CD4-positive, alpha-beta T cell treated with Interleukin-2 at 100 ng/mL for 4 hours (primary cell): ENCODE measurements at places on chromosomes 1 and 21.

GRCh38 chr1:17585266-17585987 is 45.9 kb downstream of the ARHGEF10L start:
- DNase-seq: no peak

- DNase-seq: no peak
These were observed 57.9 kb downstream of the MIER1 start for GRCh38 chr1:66982561-66983260.

GRCh38 chr1:84753516-84754385 is 63.5 kb upstream of the SSX2IP start:
- DNase-seq: peak; percentile 71

DNA sequence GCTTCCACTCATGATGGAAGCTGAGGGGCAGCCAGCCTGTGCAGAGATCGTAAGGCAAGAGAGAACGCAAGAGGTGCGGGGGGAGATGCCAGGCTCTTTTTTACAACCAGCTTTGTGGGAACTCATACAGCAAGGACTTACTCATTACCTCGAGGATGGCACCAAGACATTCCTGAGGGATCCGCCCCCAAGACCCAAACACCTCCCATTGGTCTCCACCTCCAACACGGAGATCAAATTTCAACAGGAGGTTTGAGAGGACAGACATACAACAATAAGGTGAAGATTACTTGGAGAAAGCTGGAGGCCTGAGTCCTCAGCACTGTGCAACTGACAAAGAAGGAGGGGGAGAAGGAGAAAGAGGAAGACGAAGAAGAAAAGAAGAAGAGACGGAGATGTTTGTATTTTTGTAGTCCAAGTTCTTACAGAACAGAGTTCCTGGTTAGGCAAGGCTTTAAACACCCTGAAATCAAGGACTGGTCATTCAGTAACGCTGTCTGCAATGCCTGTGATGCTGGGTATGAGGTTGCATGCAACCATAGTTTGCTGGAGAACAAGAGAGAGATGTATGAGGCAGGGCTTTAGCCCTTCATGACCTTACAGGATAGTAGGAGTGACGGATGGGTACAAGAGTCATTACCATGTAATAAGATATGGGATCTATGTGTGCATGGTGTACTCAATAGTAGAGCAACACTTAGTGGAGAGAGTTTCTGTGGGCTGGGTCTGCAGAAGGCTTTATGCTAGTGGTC is 19.7 kb upstream of the GALNT2 start:
- DNase-seq: no peak

- no peak for DNase-seq
These were observed 123.0 kb upstream of the TMPRSS2 start for GRCh38 chr21:41630917-41631316.

DNA sequence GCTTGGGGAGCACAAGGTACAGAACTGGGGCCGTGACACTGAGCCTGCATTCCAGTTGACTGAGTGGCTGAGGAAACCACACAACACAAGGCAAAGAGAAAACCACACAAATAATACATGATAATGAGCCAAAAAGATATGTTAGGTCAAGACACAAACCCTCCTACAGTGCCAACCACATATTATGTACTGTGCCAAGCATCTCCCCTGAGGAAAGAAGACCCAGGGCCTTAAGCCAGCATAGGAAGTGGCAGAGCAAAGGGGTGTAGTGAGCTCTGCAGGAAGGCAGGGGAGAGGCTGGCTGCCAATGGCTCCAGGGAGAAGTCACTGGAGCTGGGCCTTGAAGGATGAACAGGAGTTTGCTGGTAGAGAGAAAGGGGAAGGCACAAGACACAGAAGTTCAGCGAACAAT is 28.2 kb downstream of the CTNNBIP1 start:
- no peak for DNase-seq

DNA sequence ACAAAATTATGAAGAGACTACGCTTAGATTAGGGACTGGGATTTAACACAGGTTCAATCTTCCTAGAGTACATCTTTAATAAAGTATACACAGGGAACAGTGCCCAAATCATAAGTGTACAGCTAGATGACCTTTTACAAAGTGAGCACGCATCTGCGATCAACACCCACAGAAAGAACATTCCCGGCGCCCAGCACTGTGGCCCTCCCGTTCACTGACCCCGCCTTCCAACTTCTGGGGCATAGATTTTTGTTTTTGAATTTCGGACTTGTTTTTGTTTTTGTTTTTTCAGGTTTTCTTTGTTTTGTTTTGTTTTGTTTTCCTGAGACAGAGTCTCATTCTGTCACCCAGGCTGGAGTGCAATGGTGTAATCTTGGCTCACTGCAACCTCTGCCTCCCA is 30.6 kb upstream of the COX20 start:
- DNase-seq: no peak

GRCh38 chr1:173856903-173857302 is 10.9 kb downstream of the GAS5 start:
- no peak for DNase-seq

DNA sequence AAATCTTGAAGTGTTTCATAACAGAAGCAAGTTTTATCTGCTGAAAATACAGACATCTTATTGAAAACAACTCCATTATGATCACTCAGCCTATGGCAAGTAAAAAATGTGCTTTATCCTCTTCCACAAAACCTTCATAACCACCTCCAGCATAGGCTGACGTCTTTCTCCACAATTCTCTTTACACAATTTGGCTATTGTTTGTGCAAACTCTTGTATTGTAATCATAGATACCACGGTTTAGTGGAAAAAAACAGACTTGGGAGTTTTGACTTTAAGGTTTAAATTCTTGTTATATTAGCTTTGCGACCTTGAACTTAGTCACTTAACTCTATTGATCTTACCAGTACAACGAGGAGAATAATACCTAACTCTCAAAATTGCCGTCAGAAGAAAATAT is 126.1 kb downstream of the PLD5 start:
- no peak for DNase-seq

DNA sequence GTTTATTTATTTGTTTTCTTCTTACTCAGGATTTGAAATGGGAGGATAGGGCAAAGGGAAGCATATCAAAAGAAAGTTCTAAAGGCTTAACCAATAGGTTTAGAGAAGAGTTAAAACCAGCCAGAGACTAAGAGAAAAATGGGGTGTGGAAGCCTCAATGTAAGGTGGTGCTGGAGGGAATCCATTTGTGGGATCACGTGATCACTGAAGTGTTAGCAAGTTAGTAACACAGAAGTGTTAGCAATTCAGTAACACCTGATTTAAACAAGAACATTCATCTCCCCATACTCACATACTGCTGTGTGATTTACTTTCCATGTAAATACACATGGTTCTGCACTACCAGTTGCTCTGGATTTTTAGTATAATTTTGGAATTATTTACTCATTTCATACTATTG is 451.2 kb downstream of the DISC1 start:
- no peak for DNase-seq

- no peak for DNase-seq
These were observed 47.2 kb downstream of the RAP1A start for GRCh38 chr1:111666828-111667227.
